NCI-H1694 treated with DMSO at 0.1 percent for 48 hours (cell line): ENCODE measurements at places on chromosomes 2 and 18.
A peak's percentile ranks its signal among the peaks of the same experiment; 100 is the strongest.

- no peak for DNase-seq
Observed at GRCh38 chr2:224111576-224111975, 72.5 kb upstream of the SERPINE2 start.

GRCh38 chr2:187497858-187498463 lies 49.9 kb upstream of the CALCRL start:
- no peak for DNase-seq

- DNase-seq: no peak
Observed at GRCh38 chr2:13252615-13253014, 535.9 kb downstream of the TRIB2 start.

DNA sequence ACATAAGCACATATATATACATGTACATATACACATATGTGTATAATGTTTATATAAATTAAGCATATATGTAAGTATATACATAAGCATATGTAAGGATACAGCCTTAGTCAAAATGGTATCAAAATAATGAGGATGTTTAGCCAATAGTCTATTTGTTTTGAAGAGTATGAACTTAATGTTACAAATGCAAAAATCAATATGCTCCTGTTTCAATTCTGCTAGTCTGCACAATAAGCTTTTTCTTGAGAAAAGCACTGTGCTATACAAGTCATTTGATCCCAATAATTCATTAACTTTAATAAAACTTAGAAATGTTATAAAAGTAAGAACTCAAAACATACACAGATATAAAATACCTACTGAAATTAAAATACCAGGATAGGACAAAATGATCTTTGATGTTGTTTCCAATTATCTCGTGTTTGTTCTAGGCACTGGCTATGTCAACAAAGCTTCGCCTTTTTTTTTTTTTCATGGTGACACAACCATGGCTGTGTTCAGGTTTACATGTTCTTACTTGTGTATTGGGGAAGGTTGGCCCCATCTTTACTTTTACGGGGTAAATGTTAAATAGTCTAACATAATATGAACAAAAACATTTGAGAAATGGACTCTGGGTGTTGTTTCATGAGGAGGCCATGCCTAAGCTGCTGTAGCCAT lies 271.1 kb upstream of the CDH19 start:
- DNase-seq: no peak

DNA sequence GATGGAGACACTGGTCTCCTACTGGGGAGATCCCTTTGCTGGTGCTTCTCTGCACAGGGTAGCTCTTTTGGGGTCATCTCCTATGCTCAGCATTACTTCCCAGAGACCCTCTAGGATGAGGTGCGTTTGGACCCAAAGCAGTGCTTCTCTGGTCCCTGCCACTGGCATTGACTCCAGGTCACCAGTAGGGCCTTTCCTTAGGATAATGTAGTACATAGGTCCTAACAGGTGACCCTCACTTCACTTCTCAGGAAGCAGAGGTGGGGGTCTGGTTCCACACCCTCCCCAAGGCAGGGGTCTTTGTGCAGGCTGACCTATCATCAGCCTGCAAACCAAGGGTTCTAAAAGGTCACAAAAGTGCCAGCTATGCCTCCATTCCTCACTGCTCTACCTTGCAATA lies 145.8 kb upstream of the HS6ST1 start:
- DNase-seq: no peak

GRCh38 chr18:34723143-34723542 lies 13.0 kb downstream of the DTNA start:
- no peak for DNase-seq

DNA sequence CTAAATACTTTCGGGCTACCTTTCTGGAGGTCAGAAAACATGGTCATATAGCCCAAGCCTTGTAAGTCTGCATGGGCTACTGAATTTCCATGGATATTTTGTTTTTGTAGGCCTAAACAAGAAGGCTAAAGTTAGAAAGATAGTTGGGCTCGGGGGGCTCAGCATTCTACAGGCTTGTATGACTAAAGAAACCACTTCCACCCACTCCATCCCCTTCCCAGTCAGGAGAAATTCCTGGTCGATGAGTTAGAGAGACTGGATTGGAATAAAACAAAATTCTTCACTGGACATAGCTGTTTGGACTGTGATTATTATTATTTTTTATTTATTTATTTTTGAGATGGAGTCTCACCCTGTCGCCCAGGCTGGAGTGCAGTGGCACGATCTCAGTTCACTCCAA lies 539.4 kb upstream of the TNP1 start:
- DNase-seq: no peak

DNA sequence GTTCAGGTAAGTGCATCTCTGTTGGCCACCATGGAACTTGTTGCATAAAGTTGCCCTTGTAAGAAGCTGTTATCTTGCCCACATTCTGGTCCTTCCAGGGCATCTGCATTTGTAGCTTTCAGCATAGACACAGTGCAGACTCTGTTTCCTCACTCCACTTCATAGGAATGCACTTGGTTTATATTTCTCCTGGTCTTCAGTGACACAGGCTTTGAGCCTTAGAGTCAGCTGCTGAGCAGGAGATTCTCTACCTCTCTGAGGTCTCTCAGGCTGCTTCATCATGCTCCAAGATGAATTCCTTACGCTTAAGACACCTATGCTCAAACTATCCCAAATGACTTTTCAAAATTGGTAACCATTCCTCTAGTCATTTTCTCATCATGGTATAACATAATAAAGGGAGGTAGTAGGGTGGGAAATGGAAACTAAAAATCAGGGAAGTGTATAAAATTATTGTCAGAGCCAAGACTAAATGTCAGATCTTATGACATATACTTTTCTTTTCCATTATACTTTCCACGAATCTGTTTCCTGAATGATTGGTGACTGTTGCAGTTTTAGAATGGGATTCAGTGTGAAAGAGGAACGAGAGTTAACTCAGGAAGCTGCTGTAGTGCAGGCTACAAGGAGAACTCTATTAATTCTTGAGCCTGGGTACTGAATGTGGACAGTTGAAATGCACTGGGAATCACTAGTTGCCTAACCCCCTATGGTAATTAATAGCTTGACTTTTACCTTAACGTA lies 72.0 kb downstream of the GALNT1 start:
- DNase-seq: no peak

DNA sequence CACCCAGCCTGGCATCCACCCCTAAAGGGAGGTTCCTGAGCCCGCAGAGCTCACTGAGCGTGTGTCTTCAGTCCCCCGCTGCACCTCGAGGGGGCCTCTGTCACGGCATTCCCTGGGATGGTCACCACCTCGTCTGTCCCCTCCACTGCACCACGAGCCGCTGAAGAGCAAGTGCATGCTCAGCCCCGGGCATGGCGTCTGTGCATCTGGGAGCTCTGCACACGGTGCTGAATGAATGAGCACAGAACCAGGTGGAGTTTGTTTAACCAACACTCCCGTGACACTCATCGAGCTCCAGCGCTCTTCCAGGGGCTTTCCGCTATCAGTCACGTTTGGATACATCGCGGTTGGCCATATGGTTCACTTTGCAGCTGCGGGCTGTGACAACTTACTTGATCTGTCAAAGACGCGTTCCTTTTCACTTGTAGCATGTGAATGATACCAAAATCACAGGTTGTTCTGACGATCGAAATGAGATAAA lies 9.2 kb downstream of the ALLC start:
- peak; percentile 89 for DNase-seq

DNA sequence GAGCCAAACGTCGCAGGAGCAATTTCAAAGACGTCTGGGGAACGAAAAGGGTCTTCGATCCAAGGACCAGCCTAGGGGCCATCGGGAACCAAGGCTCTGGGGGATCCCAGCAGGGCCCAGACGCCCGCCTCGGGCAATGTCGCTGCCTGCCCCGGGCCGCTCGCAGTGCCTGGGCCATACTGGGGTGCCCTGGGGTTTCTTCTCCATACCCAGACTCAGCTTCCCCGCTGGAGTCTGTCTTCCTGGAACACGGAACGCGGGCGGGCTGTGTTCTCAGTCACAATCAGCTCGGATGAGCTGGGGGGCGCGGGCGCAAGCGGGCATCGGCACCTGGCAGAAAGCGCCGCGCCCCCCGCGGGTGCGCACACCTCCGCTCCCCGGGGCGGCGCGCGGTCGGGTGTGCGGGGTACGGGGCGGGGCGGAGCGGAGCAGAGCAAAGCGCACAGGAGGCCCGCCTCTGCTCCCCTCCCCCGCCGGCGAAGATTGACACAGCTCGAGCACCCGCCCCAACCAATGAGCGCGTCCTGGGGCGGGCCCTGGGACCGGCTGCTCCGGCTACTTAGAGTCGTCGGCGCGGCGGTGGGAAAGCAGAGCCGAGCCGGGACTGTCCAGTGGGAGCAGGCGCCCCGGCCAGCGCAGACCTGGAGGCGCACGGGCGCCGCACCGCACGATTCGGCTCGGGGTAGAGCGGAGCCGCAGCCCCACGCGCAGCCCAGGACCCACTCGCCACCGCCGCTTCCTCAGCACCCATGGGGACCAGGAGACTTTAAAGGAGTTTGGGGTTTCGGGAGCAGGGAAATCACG lies at the start of gene LRATD1:
Gene LRATD1, plus strand, starts transcription at position 585 of the 804 bp plus-strand sequence. CDS start 1,263 bp downstream, outside the sequence.
- DNase-seq: peak; percentile 62

GRCh38 chr2:170715062-170715931 lies at the start of gene SP5:
SP5 (plus strand) TSS chr2:170715337; CDS start chr2:170715513, 176 bp downstream.
- no peak for DNase-seq

DNA sequence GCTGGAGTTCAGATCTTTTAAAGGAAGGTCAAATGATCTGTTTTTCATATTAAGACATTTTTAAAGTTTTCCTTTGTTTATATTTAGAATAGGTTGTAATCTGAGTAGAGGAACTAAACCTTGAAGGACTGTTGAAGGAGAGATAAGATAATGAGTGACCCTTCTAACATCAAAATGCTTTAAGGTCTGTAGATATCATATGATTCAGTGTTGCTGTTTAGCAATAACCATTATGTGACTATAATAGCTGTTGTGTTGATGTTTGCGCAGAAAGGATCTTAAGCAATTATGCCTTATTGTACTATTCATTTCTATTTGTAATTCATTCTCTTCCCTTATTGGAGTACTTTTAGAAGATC lies 60.0 kb downstream of the SLC16A14 start:
- DNase-seq: no peak

GRCh38 chr18:42168487-42168886 lies 213.5 kb downstream of the PIK3C3 start:
- DNase-seq: no peak

DNA sequence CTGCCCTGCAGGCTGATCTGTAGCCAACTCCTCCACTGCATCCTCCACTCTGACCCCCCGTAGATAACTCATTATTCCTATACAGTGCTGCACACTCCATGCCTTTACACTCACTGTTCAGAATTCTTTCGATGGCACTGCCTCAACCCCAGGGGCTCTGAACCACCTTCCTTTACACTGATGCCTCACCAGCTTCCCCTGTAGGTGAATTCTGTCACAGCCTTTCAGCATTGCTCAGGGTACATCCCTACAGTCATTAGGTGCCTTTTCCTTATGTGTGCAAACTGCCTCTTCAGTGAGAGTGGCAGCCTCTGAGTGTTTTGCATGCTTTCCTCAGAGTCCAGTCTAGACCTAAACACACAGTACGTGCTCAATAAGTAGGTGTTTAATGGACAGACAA lies 319.4 kb downstream of the LRRTM1 start:
- DNase-seq: no peak

DNA sequence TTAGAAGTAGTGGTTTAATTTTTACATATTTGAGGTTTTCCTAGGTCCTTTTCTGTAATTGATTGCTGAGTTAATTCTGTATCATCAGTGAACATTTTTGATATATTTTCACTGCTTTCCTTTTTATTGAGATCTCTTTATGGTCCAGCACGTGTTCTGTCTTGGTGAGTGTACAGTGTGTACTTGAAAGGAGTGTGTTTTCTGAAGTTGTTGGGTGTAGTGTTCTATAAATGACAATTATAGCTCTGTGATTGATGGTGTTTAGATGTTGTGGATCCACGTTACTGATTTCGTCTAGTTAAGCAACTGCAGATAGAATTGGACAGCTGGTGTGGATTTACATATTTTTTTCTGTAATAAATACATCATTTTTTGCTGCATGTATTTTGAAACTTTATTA lies 32.7 kb downstream of the AGFG1 start:
- DNase-seq: no peak

DNA sequence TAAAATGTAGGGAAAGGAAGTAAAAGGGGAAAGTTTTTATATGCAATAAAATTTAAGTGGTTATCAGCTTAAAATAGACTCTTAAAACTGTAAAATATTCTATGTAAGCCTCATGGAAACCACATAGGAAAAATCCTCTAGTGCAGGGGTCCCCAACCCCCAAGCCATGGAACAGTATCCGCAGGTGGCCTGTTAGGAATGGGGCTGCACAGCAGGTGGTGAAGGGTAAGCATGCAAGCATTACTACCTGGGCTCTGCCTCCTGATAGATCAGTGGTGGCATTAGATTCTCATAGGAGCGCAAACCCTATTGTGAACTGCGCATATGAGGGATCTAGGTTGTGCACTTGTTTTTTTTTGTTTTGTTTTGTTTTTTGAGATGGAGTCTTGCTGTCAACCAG lies 1409.3 kb upstream of the CDH2 start:
- DNase-seq: no peak

- DNase-seq: no peak
Observed at GRCh38 chr2:109129921-109130722, 1.1 kb downstream of the SH3RF3 start.

DNA sequence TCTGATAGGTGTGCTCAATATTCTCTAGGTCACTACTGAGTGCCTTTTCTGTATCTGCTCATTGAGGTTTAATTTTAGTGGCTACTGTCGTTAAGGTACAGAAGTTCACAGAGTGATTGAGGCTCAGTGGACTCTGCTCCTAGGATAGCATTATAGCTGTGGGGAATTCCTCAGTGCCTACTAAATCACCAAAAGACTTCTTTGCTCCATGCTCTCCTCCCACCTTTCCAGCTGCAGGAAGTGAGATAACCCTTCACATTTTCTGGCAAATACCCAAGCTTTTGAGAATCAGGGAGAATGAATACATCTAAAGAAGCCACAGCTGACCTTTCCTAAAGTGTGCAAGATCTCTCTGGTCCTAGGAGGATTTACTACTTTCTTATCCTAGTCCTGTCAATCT lies 95.2 kb upstream of the FSIP2 start:
- DNase-seq: no peak

DNA sequence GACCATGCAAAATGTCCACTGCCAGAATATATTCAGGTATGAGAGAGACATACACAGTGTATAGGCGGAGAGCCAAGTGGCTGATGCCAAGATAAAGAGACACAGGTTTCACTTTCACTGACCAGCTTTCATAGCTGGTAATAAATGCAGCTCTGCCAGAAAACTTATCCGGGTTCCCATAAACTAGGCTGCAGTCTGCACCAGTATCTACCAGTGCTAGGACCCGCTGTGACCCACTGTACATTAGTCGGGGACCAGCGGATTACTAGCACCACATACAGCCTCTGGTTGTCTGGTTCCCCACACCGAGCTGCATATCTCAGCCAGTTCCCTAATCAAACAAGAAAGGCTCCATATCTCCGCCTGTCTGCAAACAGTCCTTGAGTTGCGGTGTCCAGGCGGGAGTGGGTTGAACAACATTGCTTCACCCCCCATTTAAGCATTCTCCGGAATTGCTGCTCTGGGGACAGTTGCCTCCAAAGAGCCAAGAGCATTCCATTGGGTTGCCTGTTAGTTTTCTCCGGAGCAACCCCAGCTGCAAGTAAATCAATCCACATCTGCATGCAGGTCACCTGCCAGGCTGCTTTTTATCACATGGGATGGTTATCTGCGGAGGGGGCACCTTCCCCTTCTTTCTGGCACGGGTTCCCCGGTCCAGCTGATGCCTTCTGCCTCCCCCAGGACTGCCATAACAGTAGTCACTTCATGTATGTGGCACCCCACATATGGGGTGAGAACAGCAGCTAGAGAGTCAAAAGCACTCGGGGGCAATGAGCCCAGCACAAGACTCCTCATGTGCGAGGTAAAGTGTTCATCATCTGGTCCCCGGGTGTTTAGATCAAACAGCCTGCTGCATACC lies 18.0 kb upstream of the KLHL23 start:
- DNase-seq: no peak

- DNase-seq: no peak
Observed at GRCh38 chr2:36456227-36457175, 100.9 kb downstream of the CRIM1 start.
